IPS-NIHi11 (cell line): ENCODE measurements at places on chromosomes 2 and 18.

GRCh38 chr2:118097657-118098056, 9.4 kb downstream of the INSIG2 start:
- no peak for DNase-seq

DNA sequence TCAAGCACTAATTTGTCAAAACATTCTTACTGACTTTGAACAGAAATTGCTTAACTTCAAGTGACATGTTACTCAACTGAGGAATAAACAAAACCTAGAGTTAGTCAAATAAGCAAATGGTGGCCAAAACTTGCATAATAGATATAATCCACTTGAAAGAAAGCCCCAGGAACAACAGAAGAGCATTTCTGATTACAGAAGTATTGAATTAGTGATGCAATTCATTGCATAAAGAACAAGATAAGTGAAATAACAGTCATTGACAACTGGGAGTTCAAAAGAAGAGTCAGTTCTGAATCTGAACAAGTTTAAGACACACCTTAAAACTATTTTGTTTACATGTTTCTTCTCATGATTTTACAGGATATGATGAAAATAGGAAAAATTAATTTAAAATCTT, 30.8 kb downstream of the COBLL1 start:
- DNase-seq, result no peak

GRCh38 chr2:72895154-72895553, 7.9 kb downstream of the SPR start:
- no peak for DNase-seq

DNA sequence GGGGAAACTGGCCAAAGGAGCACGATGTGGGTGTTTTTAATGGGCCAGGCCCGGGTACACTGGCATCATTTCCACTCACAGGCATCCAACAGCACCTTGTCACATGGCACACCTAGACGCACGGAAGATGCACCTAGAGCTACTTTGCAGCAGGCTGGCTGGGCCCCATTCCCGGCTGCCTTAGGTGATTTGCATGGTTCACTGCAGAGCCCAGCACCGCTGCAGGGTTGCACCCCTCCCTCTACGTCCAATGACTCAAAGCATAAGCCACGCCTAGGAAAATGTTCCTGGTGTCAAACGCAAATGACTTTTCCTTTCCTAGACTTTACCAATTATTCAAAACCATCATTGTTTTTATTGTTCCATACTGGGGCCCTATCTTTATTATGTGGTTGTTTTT, 222.9 kb downstream of the EIPR1 start:
- DNase-seq, result no peak

DNA sequence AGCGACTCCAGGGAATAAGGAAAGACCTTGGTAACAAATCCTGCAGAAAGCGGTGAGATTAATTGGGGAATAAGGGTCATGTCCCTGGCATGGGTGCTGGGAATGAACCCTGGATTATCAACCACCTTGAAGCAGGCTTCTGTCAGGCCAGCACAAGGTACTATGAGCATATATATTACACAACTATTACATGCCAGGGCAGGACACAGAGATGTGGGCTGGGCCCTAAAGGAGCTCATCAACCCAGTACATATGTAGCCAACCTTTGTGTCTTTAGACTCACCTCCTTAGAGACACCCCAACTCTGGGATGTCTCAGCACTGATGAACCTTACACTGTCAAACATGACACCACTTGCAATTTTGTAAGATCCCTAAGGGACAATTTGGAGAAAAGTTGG, 3.4 kb downstream of the SFXN5 start:
- no peak for DNase-seq

DNA sequence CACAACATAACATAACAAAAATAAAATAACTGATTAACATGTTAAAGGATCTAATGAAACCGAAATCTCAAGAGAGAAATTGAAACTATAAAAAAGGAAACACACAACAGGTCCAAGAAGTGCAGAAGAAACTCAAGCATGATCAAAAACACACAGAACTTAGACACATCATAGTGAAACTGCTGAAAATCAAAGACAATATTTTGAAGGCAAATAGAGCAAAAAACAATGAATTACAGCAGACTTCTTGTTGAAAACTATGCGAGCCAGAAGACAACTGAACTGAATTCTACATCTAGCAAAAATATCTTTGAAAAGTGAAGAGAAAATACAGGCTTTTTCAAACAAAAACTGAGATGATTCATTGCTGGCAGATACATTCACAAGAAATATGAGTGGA, 61.3 kb downstream of the UGP2 start:
- no peak for DNase-seq

GRCh38 chr2:172096626-172097547, 5.8 kb downstream of the DLX2 start:
- DNase-seq, result peak; percentile 35

GRCh38 chr18:76205906-76206305, 289.1 kb downstream of the ZNF516 start:
- no peak for DNase-seq

- DNase-seq, result no peak
These were observed 75.5 kb downstream of the MYCN start for GRCh38 chr2:16015903-16016265.

DNA sequence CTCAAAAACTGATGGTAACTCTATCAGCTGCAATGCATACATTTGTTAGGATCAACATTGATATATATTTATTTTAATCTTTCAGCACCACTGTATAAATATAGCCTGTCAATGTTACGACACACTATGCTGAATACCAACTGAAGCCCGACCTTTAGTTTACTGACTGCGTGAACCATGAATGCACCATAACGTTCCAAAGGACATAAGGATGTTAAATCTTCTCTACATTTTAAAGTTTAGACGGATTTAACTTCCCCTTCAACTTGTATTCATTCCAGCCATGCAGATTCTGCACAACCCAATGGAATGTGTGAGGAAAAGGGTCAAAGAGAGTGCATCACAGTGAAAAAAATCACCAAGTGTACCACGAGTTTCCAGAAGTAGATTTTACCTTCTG, 489.5 kb downstream of the IRS1 start:
- no peak for DNase-seq

DNA sequence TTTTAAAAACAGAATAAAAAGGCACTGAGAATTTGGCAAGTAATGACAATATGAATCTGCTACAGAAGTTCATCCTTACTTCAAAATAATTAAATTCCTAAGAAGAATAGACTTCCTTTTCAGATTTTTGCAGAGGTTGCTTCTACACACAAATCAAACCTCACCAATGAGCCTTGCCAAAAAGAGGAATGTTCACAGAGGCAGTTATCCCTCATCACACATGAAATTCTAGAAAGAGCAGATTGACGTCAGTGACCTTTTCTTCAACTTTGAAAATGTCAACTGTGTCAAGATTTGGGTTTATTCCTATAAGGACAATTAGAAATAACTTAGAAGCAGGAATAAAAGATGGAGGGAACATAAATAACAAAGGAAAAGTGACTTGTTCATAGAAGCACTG, 64.6 kb downstream of the MBD2 start:
- no peak for DNase-seq

DNA sequence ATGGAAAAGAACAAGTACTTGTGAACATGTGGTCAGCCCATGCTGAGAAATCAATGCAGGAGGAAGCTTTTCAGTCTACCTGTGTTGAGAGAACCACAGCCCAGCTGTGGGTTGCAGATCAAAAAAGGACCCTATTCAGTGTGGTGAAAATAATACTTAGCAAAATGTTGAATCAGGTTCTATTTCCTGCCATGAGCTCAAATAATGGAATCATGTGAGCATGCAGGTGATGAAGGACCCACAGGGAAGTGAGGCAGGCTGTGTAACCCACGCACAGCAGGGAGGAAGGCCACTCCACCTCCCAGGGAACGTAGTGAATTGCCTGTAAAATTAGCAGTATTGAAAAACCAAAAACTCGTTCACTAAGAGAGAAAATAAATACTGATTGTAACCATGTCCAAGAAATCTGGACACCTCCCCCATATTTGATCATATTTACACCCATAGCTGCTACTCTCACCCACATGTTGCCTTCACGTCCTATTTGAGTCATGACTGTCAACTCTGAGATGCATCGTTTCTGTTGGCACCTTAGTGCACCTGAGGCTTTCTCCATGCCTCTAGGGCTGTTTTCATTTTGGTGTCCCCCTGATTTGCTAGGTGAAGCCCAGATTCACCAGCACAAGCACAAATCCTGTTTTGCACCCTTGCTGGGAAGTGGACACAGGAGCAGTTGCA, 20.5 kb upstream of the BCL2L11 start:
- DNase-seq, result no peak

DNA sequence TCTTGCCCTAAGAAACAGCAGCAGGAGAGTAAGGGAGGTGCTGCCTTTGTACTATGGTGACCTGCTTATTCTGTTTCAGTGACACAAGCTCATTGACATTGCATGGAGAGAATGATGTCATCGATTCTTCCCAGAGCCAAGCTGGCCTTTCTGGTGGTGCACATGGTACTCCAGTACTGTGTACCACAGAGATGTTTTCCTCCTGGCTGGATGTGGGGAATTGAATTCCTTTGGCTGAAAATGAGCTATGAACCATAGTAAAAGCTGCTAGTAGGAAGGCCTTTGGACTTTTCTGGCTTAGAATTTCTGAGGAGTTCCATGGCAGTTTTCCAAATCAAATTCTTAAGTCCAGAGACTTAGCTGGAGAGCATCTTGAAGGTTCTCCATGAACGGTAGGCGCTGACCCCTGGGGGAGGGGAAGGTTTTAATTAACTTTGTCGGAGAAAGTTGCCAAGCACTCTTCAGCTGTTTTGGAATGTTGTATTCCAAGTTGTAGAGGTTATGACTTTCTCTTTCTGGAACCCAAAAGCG, 17.1 kb upstream of the B3GNT2 start:
- DNase-seq, result no peak

GRCh38 chr18:73986711-73987110, 160.9 kb downstream of the FBXO15 start:
- no peak for DNase-seq
